Stimulated activated CD4-positive, alpha-beta T cell treated with anti-CD3 and anti-CD28 coated beads, TNF-alpha, amount 100 ng/mL, for 1 hour (primary cell): ENCODE measurements at places on chromosomes 1 and 21.

GRCh38 chr1:229856009-229856650 lies 210.9 kb upstream of the GALNT2 start:
- DNase-seq = no peak

GRCh38 chr1:184199036-184199435 lies 147.5 kb downstream of the TSEN15 start:
- DNase-seq = no peak

DNA sequence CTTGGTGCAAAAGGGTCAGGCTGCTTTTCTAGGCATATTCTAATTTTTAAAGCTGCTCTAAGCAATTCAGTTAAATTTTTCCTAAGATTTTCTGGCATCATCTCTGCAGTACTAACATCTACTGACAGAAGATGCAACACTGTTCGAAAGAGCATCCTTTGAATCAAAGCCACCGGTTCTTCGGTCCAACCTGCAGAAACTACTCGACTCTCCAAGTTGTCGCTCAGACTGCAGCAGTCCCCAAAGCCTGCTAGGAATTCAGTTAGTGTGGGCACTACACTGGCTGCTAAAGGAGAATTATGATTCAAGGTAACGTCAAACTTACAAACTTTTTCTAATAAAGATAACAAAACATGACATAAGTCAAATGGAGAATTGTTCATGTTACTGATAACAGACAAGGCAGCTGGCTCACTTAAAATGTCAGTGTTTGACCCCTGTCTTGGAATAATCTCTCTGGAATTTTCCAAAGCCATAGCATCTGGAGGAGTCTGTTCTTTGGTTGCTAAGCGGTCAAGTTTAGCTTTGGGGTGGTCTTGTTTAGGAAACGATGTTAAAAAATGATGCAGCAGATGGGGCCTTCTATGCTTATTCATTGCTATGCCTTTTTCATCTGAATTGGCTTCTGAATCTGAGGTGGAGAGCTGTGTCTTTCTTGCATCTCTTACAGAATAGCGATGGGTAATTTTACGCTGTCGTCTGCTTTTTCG lies 56.9 kb downstream of the LYST start:
- DNase-seq = no peak

GRCh38 chr1:239418681-239419080 lies 32.3 kb downstream of the CHRM3 start:
- DNase-seq = no peak

GRCh38 chr1:26784886-26785285 lies 2.9 kb upstream of the PIGV start:
- no peak for DNase-seq

DNA sequence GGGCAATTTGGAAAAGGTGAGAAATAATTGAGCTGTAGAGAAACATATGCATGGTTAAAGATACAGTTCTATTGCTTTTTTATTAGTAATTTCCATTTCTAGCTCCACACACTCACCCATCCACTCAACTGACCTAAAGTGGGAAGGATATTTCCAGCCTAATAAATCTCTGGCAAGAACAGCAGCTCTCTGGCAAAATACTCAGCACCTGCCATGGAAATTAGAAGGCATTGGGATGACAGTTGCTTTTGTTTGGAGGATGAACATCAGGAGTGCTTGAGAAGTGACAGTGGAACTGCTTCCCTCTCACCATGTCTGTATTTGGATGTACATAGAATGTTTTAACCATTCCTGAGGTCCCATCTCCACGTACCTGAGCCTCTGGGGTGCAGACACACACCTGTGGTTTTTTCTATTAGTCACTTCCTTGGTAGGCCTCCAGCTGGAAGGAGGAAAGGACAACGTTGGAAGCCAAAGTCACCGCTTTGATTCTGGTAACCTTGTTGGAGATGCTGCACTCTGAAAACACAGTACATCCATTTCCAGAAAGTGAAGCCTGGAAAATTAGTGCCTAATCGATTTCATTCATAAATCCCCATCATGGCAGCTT lies 62.3 kb upstream of the RUNX1 start:
- no peak for DNase-seq

DNA sequence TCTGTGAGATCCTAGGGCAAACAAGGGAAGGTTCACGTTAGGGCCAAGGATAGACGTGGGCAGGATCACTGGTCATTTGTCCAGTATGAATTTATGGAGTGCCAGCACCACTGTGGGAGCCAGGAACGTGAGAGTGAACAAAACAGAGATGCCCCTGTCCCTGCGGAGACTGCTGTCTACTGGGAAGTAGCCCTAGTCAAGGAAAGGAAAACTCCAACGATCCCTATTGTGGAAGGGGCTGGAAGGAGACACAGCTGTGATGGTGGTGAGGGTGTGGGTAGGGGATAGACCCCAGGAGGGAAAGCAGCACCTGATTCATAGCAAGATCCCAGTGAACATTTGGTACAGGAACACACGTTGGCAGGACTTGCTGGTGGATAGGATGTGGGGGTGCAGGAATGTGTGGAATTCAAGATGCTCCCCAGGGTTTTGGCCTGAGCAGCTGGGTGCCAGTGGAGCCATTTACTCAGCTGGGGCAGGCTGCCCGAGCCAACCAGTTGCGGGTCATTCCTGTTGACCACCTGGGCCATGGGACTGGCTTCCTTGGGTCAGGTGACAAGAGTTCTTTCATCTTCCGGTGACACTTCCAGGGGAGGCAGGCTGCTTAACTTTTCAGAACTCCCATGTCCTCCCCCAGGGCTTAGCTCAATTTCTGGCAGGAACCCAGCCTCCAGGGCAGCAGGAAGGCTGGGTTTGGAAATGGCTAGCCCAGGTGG lies 1.2 kb upstream of the ATP13A2 start:
- DNase-seq = no peak

DNA sequence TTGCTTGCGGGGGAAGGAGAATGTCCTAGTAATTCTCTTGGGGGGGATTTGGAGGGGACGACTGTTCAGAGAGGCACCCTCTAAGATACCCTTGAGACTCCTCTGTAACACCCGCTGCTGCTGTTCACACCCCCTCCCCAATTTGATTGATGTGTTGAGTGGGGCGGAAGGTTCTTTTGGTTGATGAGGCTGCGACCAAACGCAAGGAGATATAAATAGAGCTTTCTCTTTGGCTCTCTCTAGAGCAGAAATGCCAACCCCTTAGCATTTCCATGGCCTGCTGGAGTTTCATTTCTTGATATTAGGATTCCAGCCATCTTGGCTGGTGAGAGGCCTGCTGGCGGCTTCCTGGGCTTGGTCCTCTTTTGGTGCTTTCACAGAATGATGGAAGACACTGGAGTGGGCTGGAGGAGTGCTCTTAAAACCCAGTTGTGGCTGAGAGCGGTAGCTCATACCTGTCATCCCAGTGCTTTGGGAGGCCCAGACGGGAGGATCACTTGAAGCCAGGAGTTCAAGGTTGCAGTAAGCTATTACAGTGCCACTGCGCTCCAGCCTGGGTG lies 2.0 kb downstream of the PIK3CD start:
- DNase-seq = no peak

DNA sequence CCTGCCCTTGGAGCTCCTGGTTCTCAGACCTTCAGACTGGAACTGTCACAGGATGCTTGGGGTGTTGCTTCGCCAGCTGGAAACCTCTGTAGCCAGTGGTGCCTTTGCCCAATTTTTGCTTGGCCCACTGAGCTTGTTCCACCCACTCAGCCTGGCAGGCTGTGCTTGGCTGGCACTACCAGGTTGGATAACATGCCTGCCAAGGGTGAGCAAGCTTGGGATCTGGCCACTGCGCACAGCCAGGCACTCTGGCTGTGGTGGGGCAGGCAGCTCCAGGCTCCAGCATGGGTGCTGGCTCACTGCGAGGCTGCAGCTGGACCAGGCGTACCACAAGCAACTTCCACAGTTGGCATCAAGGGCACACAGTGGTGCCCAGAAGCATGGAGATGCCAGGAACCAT lies 967.8 kb upstream of the NCAM2 start:
- no peak for DNase-seq

DNA sequence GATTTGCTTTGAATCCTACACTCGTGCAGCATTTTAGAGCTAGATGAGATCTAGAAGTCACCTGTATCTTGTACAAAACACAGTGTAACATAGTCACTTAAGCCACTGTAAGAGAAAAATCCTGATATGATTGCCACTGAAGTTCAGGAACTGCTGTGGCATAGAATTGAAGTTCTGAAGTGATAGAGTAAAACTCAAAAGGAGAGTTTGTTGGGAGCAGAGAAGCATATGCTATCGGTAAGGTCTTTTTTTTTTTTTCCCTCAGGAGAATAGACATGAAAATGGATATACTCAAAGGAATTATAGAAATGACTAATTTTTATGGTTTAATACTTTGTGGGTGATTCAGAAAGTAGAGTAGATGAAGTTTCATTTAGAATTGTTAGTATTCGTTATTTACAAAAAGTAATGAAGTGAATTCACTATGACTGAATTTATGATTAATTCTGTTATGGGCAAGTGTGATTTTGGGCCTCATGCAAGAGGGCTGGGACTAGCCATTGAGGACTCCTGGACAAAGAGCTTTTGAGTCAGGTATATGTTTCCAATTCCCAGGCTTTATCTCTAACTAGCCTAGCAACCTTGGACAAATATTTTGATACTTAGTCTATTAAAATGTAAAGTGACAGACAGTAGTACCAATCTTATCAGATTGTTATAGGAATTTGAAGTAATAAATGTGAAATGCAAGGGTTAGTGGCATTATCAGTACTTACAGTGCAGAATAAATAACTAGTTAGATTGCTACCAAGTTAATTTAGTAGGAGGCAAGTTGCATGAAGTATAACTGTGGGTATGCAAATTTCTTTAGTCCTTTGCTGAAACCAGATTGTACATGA lies 3.1 kb downstream of the KCTD3 start:
- DNase-seq = no peak

DNA sequence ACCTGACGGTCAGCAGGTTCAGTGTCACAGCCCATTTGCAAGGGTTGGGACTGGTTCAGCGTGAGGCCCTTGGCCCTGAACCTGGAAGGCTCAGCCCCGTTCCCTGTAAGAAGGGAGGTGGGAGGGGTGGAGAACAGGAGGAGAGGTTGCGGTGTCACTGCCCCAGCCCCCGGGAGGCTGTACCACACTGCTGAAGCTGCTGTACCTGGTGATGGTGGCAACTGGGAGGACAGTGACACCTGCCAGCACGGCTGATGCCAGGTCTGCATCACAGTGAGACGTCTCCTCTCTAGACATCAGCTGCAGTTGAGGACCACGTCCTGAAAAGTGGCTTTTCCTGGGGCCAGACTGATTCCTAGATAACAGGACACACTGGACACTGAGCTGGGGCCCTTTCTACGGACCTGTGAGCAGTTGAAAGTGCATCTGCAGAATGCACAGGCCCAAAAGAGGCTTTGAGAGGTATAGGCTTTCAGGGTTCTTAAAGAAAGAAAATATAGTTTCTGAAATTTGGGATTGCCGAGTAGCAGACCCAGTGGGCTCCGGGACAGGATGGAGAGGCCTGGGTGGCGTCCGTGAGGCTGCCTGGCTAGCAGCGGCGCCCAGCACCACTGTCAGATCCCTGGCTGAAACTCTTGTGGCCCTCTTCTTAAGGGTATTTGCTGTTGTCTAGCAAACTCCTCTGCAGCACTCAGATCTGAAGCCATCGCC lies 47.7 kb downstream of the COQ8A start:
- DNase-seq = no peak

DNA sequence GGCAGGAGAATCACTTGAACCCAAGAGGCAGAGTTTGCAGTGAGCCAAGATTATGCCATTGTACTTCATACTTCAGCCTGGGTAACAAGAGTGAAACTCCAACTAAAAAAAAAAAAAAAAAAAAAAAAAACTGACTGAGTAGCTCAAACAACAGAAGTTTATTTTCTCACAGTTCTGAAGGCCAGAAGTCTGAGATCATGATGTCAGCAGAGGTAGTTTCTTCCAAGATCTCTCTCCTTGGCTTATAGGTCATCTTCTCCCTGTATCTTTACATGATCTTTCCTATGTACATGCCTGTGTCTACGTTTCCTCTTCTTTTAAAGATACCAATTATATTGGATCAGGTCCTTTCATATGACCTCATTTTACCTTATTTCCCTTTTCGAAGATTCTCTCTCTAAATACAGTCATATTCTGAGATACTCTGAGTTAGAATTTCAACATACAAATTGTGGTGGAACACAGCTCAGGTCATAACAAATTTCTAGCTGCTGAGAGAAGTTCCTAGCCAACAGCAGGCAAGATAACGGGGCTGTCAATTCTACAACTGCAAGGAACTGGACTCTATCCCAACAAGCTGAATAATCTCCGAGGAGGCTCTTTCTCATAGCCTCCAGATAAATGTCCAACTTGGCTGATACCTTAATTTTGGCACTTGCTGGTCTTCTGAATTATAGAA lies 187.7 kb upstream of the ADAMTS5 start:
- no peak for DNase-seq

GRCh38 chr1:8533124-8533523 lies 215.2 kb downstream of the SLC45A1 start:
- no peak for DNase-seq

DNA sequence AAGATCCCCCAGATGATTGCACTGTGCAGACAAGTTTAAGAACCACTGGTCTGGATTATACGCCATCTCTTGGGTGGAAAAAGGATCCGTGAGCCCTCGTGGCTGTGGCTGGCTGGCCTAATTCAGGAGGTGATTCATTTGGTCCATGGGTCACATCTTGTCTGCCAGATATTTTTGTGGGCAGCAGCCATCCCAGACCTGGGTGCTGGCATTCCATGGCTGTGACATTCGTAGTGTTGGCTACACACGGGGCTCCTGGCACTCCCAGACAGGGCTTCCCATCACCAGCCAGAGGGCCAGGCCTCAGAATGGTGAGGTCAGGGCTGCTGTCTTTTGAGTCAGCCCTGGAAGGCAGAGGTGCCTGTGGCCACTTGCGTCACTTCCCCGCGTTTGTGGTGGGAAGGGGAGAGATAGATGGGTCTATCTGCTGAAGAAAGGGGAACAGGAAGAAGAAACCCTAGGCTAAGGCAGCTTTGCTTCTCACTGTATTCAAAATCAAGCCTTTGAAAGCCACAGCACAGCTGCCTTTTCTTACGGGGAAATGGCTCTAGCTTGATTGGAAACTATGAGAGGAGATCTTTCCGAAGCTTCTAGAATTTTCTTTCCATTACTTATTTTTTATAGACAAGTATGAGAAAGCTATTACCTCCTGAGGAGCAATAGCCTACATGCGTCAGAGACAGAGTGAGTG lies 32.4 kb downstream of the EIF2D start:
- DNase-seq = peak; percentile 50

DNA sequence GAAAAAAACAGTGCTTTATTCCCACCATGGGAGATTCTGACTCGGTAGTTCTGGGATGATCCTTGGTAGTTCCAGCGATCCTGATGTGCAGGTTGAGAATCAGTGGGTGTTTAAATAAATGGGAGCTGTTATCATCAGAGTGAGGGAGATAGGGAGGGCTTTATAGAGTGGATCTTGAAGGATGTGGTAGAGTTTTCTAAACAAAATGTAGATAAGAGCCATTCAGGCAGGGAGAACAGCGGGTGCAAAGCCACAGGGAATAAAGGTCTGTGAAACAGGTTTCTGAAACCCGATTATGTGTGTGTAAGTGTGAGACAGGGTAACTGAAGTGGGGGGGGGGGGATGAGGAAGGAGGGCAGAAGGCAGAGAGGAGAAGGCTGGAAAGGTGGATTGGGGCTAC lies 75.8 kb upstream of the ADAR start:
- no peak for DNase-seq
